ENCODE measurements at places on chromosomes 13 and 19. TPM values are rescaled to one million over a fixed set of nuclear protein-coding genes. Genes with fewer than 3 reads are reported as not detected.

The ZBTB32 gene
- total RNA-seq = not detected

DNA sequence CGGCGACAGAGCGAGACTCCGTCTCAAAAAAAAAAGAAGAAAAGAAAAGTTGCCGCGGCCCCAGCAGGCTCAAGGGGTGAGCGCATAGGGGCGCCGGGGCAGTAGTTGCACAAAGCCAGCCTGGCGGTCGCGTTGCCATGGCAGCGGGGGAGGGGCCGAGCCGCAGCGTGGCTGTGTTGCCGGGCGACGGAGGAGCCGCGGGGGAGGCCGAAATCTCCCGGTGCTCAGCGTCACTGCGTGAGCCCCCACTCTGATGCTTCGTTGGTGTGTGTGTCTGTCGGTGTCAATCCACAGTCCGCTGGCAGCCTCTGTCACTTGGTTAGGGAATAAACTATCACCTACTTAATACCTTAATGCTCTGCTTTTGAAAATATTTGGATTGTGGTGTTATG lies 82.9 kb upstream of the C1QTNF9B start:
- H3K27me3 ChIP-seq = no peaks in the 10 kb centered on the region
- peak overlapping the region; percentile 69 for H3K27ac ChIP-seq
- H3K36me3 ChIP-seq = no peaks in the 10 kb centered on the region

- H3K36me3 ChIP-seq = no peaks in the 10 kb centered on the region
- H3K4me1 ChIP-seq = no peaks in the 10 kb centered on the region
- no peak overlapping the region for H3K27ac ChIP-seq
- H3K27me3 ChIP-seq = no peaks in the 10 kb centered on the region
Observed at GRCh38 chr13:34868733-34869132, 73.3 kb upstream of the NBEA start.

DNA sequence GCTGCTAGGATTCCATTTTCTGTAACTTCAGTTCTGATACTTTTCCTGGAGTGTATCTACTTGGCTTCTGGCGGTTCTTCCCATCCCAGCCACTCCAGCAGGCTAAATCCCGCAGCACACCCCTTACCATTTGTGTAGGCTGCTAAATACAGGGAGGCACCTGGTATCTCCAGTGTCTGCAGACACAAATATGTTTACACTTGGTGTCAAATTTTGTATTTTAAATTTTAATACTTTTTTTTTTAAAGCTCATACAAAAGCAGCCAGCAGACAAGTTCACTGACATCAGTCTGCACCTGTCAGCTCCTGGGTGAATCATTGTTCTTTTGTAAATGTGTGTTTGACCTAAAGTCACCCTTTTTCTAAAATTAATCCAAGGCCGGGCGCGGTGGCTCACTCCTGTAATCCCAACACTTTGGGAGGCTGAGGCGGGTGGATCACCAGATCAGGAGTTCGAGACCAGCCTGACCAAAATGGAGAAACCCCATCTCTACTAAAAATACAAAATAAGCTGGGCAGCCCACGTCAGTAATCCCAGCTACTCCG lies 3.4 kb upstream of the ZSCAN4 start:
- H3K27me3 ChIP-seq = no peaks in the 10 kb centered on the region
- peak; percentile 75 for DNase-seq
- H3K27ac ChIP-seq = peak overlapping the region; percentile 70
- no peaks in the 10 kb centered on the region for H3K4me1 ChIP-seq

The FAM187B gene
- total RNA-seq = not detected

DNA sequence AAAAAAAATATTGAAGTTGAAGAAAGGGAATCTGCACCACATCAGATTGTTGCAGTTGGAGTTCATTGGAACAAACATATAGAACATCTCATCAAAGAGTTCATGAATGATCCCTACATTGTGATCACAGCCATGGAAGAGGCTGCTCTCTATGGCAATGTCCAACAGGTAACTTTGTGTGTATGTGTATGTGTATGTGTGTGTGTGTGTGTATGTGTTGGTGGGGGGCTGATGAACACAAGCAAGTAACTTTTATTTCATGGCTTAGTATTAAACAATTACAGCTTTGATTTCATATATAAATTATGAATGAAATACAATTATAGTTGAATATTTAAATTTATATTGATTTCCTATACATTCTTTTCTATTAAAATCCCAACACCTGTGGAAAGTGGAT lies 69.4 kb downstream of the SLC7A9 start:
- H3K27ac ChIP-seq = no peak overlapping the region
- H3K4me1 ChIP-seq = no peaks in the 10 kb centered on the region
- H3K27me3 ChIP-seq = no peaks in the 10 kb centered on the region

DNA sequence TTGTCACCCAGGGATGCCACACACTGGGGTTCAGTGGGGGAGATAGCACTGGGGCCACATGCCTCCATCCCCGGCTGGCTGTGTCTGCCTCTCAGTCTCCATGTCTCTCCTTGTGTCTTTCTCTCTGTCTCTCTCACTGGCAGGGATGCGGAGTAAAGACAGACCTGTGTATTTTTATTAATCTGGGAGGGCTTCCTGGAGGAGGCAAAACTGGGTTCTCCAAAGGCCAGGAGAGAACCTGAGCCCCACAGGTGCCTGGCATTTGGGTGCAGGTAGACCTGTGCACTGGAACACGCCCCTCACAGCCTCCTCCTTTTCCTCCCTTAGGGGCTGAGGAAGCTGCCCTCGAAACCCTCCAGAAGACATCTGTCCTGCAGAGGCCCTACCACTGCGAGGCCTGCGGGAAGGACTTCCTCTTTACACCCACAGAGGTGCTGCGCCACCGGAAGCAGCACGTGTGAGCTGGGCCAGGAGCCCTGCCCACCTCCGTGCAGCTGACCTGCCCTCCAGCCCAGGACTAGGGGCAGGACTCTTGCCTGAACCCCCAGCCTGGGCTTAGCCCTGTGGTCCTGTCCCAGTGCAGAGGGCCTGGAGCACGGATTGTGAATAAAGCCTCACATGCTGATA lies 32.7 kb downstream of the DHX34 start:
- H3K27me3 ChIP-seq = no peaks in the 10 kb centered on the region
- H3K36me3 ChIP-seq = no peaks in the 10 kb centered on the region

DNA sequence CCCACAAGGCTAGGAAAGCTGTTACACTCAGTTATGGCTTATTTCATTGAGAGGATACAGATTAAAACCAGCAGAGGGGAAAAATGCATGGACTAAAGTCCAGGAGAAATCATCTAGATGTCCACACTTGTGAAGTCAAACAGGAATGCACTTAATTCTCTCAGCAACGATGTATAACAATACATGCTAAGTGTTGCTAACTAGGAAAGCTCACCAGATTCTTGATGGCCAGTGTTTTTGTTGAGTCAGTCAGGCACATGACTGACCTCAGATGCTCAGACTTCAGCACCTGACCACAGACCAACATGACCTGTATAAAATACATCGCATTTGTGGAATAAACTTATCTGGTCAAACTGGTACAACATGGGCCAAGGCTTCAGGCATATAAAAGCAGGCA lies 470.2 kb upstream of the PRR20A start:
- H3K27me3 ChIP-seq = no peaks in the 10 kb centered on the region
- H3K4me1 ChIP-seq = no peaks in the 10 kb centered on the region
- no peak overlapping the region for H3K4me3 ChIP-seq

DNA sequence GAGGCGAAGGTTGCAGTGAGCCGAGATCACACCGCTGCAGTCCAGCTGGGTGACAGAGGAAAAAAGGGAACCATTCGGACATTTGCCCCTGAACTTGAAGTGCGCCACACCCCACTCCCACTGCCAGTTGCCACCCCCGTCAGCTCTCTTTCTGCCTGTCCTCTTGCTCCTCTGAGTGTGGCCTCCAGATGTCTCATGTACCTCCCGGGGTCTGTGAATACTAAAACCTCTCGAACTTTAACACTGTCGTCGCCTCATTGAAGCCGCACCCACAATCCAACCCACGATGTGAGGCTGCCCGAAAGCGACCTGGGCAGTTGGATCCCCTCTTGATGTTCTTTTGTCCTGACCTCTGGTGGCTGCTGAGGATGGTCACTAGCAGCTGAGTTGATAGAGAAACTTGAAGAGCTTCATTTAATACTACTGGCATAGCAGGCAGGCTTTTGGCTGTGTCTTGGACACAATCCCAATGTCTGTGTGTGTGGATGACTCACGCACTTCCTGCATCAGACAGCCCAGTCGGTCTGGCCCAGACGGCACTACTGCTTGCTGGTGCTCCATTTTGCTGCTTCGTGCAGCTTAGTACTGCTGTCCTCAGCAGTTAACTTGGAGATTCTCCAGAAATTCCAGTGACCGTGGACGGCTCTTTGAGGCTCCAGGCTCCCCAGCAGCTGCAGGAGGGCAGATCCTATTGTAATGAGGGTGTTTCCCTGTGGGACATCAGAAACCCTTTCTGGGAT lies 4.2 kb downstream of the FPR3 start:
- H3K27me3 ChIP-seq = no peaks in the 10 kb centered on the region
- no peak overlapping the region for H3K4me3 ChIP-seq
- H3K4me1 ChIP-seq = peaks cover 15% of the 10 kb centered on the region
- peak overlapping the region; percentile 80 for H3K27ac ChIP-seq

DNA sequence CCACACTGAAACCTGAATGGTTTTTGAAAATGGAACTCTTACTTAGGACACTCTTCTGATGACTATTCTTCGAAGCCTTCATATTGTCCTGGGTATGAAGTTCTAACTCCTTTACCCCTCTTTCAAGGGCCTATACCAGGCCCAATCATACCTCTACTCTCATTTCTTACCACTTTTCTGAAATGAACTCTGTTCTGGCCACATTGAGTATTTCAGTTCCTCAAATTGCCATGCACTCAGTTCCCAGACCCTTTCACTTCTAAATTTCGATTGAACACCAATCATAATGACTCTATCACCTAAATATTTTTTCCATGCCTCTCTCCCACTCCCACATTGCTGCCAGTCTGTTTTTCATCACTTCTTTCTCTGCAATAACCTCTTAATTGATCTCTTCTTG lies 53.7 kb downstream of the LACC1 start:
- peaks cover 9% of the 10 kb centered on the region for H3K4me1 ChIP-seq
- H3K27me3 ChIP-seq = no peaks in the 10 kb centered on the region
- H3K36me3 ChIP-seq = no peaks in the 10 kb centered on the region
- DNase-seq = no peak
- H3K27ac ChIP-seq = no peak overlapping the region

GRCh38 chr13:45828256-45828968 lies 23.1 kb downstream of the SIAH3 start:
- H3K4me3 ChIP-seq = no peak overlapping the region
- H3K27me3 ChIP-seq = no peaks in the 10 kb centered on the region
- DNase-seq = no peak

The CYP2S1 gene
- total RNA-seq = 3.4 TPM

DNA sequence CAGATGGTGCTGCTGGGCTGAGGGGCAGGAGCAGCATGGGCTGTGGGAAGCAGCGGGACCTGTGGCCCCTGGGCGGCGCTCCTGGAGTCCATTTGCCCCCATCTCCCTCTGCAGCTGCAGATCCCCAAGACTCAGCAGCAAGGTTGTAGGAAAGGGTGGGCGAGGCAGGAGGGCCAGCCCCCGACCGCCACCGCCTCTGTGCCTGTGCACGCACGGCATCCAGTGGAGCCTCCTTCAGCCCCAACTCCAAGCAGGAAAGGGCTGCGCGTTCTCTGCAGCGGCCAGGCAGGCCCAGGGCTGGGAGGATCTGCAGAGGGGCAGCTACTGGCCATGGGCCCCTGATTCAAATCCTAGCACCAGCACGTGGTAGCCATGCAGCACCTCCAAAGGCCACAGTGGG lies 20.8 kb downstream of the DPF1 start:
- DNase-seq = no peak
- no peaks in the 10 kb centered on the region for H3K4me1 ChIP-seq

- H3K36me3 ChIP-seq = no peaks in the 10 kb centered on the region
- peaks cover 8% of the 10 kb centered on the region for H3K4me1 ChIP-seq
- H3K4me3 ChIP-seq = no peak overlapping the region
- no peak overlapping the region for H3K27ac ChIP-seq
- DNase-seq = no peak
- no peaks in the 10 kb centered on the region for H3K27me3 ChIP-seq
Observed at GRCh38 chr13:110334256-110334655, 27.2 kb downstream of the COL4A2 start.

The CRLF1 gene
- 6.3 TPM for total RNA-seq
